ENCODE measurements at places on chromosomes 1 and 21.

- no peak for DNase-seq
Observed at GRCh38 chr1:178973652-178974101, 52.0 kb upstream of the FAM20B start.

DNA sequence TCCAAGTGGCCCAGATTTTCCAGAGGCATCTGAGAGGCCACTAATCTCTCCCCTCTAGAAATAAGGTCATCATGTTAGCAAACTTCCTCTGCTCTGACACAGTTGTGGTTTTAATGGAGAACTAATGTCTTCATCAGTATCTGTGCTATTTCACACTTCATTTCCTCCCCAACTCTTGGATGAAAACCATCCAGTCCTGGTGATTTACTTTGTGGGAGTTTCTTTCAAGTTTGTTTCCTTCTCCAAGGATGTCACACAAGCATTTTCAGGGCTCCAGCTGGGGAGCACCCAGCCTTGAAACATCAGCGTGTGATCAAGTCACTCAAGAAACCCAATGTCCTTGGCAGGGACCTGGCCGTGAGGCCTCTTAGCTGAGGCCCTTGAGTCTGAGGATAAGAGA, 38.8 kb downstream of the TBX15 start:
- DNase-seq, result no peak

GRCh38 chr1:235261243-235261642, 66.7 kb downstream of the ARID4B start:
- DNase-seq, result no peak

GRCh38 chr1:227317523-227318015, 723 bp downstream of the CDC42BPA start:
- DNase-seq, result no peak

DNA sequence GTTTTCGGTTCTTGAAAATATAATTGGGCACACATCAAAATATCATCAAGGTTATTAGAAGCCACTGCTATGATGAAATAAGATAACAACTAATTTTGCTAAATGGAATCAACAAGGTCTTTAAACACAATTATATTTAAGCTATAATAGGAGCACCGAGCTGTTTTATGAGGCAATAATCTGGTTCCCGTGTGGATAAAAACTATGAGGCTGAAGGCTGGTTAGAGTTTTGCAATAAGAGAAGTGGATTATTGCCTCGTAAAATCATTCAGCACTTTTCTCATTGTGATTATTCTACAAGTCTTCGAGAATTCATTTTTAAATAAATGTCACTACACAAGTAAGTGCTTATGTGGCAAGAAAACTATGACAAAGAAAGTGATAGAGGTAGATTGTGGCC, 975.7 kb upstream of the ADGRL2 start:
- no peak for DNase-seq

DNA sequence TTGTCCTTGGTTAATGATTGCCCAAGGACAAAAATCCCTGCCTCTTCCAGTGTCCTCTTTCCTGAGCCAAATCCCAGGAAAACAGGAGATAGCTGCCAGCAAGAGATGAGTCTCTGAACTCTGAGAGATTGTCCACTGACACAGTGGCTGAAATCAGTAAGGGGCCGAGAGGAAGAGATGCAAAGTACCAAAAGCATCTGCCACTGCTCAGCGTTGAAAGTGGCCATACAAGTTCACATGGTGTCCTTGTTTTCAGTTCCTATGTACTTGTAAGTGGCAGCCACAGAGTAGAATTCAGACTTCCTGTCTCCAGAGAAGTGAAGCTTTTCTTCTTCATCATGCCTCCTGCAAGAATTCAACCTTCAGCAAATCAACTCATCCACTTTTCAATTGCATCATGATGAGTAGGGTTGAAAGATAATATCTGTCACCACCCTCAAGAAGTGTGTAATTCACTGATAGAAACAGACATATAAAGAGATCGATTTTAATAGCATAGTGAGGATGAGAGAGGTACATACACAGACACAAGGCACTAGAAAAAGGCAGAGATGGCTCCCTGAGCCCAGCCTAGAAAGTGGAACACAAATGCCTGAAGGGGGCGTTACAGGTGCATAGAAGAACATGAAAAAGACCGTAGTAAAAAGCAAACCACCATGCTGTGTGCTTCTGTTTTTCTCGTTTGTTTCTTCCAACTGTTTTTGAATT, 185.8 kb downstream of the MRPL39 start:
- peak; percentile 2 for DNase-seq

GRCh38 chr1:6521536-6521935, 30.1 kb upstream of the PLEKHG5 start:
- no peak for DNase-seq

GRCh38 chr1:37323486-37324377, 150.6 kb upstream of the ZC3H12A start:
- no peak for DNase-seq

DNA sequence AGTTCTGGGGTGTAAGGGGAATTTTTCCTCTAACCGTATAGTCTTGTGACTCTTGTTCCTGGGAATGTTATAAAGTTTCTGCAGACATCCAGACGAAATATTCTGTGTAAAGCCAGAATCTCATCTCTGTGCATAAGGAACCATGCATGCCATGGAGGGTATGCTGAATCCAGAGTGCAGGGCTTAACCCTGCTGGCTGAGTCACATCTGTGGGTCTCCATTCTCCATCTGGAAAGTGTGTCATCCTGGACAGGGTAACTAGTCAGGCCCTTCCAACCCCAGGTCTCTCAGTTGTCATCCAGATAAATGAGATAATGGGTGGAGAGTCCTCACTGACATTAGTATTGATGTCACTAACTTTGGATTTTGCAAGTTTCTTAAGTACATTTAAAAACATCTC, 48.8 kb downstream of the ATP5PO start:
- DNase-seq, result no peak

GRCh38 chr1:8461351-8462110, 143.6 kb downstream of the SLC45A1 start:
- DNase-seq, result no peak

Measured in stimulated activated CD8-positive, alpha-beta memory T cell treated with anti-CD3 and anti-CD28 coated beads, Interleukin-15, amount 100 ng/mL, for 1 hour (primary cell).